ENCODE measurements at places on chromosomes 5 and 9.

DNA sequence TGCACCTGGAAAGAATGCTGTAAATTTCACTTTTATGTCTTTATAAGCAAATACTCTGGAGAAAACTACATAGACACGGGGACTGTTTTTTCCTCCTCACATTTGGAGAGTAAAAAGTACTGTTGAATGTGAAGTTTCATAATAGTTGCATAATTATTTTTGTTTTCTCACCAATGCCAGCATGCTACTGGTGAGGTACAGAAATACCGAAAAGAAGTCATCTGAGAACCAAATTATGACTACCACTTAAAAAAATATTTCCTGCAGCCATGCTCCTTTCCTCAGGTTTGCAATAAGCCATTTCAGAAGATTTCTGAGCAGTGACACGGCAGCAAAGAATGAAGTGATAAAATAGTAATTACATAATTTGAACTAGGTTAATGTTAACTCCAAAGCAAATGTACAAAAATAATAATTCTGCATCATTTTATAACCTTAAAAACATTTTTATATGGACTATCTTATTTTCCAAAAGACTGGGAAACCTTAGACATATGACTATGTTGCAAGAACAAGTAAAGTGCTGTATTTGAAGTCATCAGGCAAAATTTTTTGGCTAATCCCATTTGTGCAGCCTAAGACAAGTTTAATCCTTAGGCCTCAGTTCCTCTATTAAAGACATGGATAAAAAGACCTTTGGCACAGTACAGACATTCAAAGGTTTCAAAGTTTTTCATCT lies 144.7 kb downstream of the PCSK1 start:
- no peak for DNase-seq

DNA sequence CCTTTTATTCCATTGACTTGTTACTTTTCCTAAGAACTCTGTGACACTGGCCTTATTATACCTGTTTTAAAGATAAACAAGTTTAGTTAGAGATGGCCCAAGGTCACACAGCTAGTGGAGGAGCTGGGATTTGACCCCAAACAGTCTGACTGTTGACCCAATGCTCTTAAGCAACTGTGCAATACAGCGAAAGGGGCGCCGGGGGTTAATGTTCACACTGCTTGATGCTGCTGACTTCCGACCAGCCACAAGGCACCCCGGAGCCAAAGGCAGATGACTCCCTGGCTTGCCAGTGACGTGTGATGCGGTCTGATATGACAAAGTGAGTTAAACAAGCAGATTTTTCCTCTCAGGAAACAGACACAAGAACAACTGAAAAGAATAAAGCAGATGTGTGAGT lies 23.9 kb downstream of the PIK3R1 start:
- peak; percentile 89 for DNase-seq

DNA sequence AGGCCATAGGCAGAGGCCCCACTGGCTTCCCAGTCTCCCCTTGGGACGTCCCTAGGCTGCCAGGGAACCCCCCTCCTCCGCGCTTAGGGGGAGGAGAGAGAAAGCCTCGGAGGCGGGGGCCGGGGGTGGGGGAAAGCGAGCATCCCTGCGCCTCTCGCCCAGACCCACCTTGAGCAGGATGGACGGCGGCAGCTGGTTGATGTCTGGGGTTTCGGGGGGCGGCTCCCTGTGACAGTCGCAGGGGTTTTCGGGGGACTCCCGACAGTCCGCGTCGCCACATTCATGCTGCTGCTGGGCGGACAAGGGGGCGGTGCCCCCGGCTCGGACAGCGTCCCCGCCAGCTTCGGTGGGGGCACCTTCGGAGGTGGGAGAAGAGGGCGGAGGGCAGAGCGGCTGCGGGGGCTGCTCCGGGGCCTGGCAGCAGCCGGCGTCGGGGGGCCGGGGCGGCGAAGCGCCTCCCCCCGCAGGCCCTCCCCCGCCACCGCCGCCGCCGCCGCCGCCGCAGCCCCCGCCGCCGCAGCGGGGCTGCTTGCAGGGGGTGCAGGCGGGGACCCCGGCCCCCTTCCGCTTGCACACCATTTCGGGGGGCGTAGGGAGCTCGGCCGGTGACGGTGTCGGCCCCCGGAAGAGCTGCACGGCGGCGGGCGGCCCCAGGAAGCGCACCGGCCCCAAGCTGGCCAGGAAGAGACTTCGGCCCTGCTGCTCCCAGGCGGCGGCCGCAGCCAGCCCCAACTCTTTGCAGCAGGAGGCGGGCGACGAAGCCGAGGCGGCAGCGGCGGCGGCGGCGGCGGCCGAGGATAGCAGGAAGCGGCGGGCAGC lies 1.2 kb downstream of the FBXL17 start:
- DNase-seq, result peak; percentile 59

DNA sequence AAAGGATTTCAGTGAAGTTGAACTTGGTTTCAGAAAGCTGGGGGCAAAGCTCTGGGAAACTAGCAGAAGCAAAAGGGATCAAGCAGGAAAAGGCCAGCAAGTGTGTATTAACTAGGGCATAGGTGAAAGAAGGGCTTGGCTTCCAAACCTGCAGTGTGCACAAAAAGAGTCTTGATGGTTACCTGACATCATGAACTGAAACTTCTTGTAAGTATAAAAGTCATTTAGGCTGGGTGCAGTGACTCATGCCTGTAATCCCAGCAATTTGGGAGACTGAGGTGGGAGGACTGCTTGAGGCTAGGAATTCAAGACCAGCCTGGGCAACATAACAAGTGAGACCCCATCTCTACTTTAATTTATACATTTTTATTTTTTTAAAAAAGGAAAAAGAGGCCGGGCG lies 216.4 kb downstream of the EPB41L4A start:
- no peak for DNase-seq

- DNase-seq, result no peak
These were observed 126.1 kb upstream of the RETREG1 start for GRCh38 chr5:16742938-16743337.

GRCh38 chr9:21121595-21122251 lies 19.9 kb downstream of the IFNW1 start:
- DNase-seq, result no peak

GRCh38 chr5:155504606-155505005 lies 491.1 kb downstream of the KIF4B start:
- no peak for DNase-seq

- no peak for DNase-seq
These were observed 111.0 kb upstream of the CDKN2B start for GRCh38 chr9:22120159-22120549.

GRCh38 chr9:127936347-127936852 lies 1.3 kb downstream of the DPM2 start:
- no peak for DNase-seq

DNA sequence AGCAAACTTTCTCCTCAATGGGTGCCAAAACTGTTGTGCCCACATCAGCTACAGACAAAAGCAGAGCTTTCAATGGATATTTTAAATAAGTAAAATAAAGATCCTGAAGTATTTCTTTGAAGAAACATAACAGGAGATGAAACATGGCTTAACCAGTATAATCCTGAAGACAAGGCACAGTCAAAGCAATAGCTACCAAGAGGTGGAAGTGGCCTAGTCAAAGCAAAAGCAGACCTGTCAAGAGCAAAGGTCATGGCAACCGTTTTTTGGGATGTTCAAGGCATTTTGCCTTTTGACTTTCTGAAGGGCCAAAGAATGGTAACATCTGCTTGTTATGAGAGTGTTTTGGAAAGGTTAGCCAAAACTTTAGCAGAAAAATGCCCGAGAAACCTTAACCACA lies 77.9 kb downstream of the ANXA1 start:
- DNase-seq, result no peak

GRCh38 chr9:96585426-96585825 lies 34.2 kb downstream of the CDC14B start:
- DNase-seq, result no peak

- DNase-seq, result no peak
These were observed 83.7 kb downstream of the LNPEP start for GRCh38 chr5:97019435-97020117.

GRCh38 chr5:14748180-14748900 lies 83.8 kb downstream of the OTULIN start:
- DNase-seq, result no peak

DNA sequence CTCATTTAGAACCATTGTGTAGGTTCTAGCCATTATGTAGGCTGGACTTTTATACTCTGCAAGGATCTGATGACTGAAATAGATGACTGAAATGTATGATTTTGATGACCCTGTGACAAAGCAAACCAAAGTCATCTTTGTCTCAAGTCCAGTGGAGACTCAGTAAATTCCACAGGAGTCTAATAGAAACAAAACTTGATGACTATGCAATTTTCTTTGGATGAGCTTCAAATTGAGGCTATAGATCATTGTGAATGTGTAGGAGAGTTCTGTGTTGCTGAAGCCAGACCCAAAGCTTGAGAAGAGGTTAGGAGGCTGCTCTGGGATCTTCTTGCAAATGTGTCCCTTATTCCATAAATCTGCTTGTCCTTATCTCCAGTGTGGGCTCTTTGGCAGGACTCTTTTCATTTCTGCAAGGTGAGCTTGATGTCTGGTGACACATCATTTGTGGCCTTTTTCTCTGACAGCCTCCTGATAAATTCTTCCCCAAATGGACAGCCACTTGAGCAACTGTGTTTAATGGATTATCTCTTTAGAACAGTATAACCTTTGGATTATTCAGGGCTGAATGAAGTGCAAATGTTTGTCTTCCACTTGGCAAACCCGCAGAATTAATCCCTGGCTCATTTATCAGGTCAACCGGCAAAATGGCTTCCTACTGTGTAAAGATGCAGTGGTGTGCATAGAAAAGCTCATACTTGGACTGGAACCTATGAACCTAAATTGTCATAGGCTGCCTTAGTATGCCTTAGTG lies 235.1 kb upstream of the ANKH start:
- no peak for DNase-seq

- DNase-seq, result peak; percentile 54
These were observed 3.3 kb downstream of the ASTN2 start for GRCh38 chr9:117411547-117411946.

DNA sequence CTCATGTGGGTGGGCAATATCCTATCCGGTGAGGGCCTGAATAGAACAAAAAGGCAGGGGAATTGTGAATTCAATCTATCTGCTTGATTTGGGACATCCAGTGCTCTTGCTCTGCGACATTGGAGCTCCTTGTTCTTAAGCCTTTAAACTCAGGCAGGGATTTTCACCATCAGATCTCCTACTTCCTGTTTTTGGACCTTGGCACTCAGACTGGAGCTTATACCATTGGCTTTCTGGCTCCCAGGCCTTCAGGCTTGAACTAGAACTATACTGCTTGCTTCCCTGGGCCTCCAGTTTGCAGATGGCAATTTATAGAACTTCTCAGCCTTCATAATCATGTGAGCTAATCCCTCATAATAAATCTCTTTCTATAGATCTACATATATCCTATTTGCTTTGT lies 134.3 kb upstream of the CLINT1 start:
- peak; percentile 24 for DNase-seq

- no peak for DNase-seq
These were observed 244.2 kb upstream of the RIOK2 start for GRCh38 chr5:97427235-97427634.

GRCh38 chr5:138503487-138504270 lies 38.4 kb downstream of the EGR1 start:
- DNase-seq, result peak; percentile 84

DNA sequence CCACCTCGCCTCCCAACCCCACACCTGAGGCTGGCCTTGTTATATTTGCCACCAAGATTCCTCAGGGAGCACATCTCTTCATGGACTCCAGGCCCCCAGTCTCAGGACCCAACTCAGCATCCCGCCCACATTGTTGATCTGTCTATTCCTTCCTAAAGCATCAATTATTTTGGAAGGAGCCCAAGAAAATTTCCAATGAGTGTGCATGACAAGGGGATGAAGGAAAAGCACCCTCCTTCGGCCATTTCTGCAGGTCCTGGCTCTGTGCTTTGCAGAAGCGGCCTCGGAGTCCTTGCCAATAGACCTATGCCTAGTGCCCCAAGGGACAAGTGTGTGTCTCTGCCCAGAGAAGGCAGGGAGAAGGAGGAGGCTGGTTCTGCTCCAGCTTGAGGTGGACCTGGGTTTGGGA lies 273.2 kb downstream of the GADD45G start:
- no peak for DNase-seq

DNA sequence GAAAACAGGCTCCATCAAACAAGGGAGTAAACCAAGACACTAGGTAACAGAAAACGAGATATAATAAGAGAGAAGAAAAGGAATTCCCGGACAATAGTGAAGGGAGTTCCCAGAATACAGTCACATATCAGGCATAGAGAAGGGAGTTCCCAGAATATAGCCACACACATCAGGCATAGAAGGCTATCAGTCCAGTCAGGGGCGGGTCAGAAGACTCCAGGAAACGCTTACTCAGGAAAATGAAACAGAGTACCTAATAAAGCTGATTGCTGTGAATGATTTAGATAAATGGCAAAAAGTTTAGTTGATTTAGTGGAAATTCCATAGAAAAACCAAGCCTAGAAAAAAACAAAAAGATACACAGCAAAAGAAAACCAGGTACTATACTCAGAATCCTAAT lies 4.9 kb downstream of the TOMM5 start:
- DNase-seq, result no peak

GRCh38 chr5:66912787-66913186 lies 283.8 kb downstream of the CD180 start:
- DNase-seq, result no peak

DNA sequence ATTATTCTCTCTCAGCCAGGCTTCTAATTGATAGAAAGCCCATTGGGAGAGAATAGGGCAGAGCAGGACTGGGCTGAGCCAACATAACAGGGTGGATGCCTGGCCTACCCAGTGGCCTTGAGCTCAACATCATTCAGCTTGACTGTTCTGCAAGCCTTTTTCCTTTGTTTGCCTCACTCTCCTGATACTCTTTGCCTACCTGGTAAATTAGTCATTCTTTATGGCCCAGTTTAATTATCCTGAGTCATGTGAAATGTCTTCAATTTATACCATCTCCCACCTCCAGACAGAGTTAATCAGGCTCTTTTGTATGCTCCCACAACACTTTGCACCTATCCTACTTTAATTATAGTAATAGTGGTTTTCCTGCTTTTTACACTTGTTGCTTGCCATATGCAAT lies 13.6 kb downstream of the GLRA1 start:
- DNase-seq, result no peak

DNA sequence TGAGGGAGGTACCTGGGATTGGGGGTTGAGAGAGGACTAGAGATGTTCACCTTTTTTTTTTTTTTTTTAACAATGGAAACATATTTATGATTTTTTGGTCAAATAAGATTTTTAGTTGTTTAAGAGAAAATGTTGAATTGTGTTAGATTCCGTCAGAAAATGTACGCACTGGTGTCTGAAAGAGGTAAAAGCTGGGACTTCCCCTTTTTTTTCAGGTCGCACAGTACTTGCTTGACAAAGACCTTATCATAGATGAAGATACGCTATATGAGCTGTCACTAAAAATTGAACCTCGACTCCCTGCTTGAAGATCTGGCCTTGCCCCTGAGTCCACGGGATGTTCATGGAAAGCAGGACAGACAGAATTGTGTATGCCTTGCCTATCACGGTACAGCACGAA lies 7.7 kb upstream of the CKMT2 start:
- DNase-seq, result peak; percentile 24

DNA sequence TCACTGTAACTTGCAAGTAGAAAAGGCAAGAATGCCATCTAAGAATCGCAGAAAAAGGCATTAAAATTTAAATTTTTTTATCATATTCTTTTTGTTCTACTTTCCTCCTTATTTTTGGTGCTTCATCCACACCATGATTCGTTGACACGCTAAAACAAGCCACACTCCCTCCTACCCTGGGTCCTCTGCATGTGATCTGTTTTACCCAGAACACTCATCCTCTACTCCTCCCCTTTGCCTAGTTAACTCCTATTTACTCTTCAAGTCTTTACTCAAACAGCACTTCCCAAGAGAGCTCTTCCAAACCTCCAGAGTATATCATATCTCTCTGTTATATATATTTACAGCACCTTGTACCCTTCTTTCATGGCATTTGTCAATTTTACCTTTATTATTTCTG lies 61.4 kb upstream of the SRP19 start:
- DNase-seq, result no peak

- no peak for DNase-seq
These were observed 40.8 kb downstream of the SHC3 start for GRCh38 chr9:89137542-89138462.

Measured in hematopoietic multipotent progenitor cell treated with erythropoietin and hydrocortisone succinate and interleukin-3 and kit ligand, for 6 days (in vitro differentiated cells).